NCI-H1105 treated with DMSO at 0.1 percent for 48 hours (cell line): ENCODE measurements at places on chromosomes 4 and X.

- no peak for DNase-seq
Measured at GRCh38 chr4:168699224-168699878, 202.5 kb downstream of the PALLD start.

- no peak for DNase-seq
Measured at GRCh38 chr4:41373221-41373620, 116.5 kb downstream of the UCHL1 start.

GRCh38 chrX:132153166-132153565 is 25.3 kb upstream of the FRMD7 start:
- no peak for DNase-seq

GRCh38 chr4:80136270-80136669 is 61.0 kb upstream of the PRDM8 start:
- DNase-seq = no peak

DNA sequence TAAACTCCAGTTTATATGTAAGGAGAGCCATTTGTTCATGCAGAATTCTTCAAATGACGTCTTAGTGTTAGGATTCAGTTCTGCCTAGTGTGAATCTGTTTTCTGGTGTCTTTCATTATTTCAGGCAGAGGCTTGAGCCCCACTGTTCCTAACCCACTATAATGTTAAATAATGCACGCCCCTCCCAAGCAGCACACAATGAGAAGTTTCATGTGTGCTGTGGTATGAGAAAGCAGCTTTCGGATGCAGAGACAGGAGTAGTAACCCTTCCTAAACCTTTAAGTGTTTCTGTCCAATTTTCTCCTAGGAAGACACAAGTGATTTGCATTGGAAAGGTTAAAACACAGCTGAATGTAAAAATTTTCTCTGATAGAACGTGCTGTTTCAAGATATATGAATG is 54.5 kb downstream of the TRIM2 start:
- DNase-seq = no peak

GRCh38 chr4:66667249-66667648 is 878.1 kb downstream of the CENPC start:
- no peak for DNase-seq

DNA sequence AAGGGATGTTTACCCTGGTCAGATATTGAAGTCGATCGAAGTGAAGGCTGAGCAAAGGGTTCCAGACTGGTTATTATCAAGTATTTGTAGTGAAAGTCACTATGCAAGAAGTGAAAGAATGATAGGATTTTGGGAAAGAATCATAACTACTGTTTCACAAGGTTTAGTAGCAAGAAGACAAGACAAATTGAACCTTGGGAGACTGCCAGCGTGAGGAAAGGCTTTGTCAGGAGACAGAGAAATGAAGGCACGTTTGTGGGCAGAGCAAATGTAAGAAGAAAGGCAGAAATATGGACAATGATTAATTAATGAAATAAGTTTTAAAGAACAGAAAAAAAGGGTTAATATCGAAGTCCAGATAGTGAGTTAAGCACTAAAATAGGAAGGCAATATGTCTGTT is 456.8 kb downstream of the TRIML1 start:
- no peak for DNase-seq
